ENCODE measurements at places on chromosomes 6 and 20.

- DNase-seq: no peak
These were observed 8.1 kb upstream of the SERPINB9 start for GRCh38 chr6:2911171-2911570.

- DNase-seq: no peak
These were observed at the start of gene FOXA2 for GRCh38 chr20:22584522-22584921. FOXA2 (minus strand) TSS chr20:22584572; CDS start chr20:22584278, 294 bp downstream.

- no peak for DNase-seq
These were observed 33.2 kb downstream of the RANBP9 start for GRCh38 chr6:13678255-13678983.

GRCh38 chr20:20549704-20550103 lies 162.7 kb downstream of the RALGAPA2 start:
- peak; percentile 71 for DNase-seq

GRCh38 chr20:15814911-15815310 lies 758.3 kb downstream of the KIF16B start:
- DNase-seq: no peak

DNA sequence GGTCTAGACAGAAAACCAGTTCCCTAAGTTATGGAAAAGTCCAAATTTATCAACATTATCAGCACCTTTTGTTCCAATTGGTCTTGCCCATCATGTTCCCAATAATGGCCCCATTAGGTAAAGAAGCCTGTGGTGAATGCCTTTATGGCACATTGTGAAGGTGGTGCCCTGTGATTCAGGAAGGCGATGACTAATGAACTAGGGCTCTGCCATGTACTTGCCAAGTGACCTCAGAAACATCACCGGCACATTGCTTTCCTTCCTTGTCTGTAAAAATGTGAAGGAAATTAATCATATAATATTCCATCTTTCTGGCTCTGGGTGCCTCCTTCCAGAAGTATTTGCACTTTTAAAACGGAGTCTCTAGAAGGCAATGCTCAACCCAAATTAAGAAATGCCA lies 132.3 kb downstream of the UNC5CL start:
- no peak for DNase-seq

- no peak for DNase-seq
These were observed 165.7 kb downstream of the MTFR2 start for GRCh38 chr6:136084403-136084802.

- no peak for DNase-seq
These were observed at the start of gene GSTA5 for GRCh38 chr6:52840763-52841585. GSTA5 (minus strand) TSS chr6:52840813.

DNA sequence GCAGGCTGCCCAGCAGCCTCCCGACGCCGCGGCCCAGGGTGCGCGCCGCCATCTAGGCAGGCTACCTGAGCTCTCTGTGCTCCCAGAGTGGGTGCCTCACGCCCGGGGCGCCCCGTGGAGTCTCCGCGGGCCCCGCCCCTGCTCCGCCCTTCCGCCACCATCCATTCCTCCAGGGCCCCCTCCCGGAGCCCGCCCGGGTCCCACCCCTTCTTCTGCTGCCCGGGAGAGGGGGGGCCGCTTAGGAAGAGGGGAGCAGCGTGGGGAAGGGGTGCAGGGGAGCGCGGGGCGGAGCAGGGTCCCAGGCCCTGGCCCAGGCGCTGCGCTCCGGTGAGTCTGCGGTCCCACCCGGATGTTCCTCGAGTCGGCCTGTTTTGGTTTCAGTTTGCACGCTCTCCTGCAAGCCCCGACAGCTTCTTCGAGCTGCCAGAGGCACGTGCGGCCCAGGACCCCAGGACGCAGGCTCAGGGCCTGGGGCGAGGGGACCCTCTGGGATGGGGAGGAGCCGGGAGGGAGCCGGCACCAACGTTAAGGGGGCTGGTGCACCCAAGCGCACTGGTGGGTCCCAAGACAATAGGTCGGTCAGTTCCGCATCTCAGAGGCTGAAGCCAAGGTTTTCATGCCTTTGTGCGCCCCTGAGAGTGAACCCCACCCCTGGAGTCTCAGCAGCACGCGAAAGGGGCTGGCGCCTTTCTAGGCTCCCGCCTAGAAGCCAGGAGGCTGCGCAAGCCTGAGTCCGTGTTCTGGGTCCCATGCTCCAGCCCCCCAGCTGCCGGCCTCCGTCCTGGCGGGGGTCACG lies at the start of gene ACSS1:
Gene ACSS1, minus strand, starts transcription at position 89 of the 796 bp plus-strand sequence. Its CDS starts 37 bp downstream, at position 52.
- DNase-seq: no peak

GRCh38 chr20:53899351-53900167 lies 170.8 kb downstream of the BCAS1 start:
- DNase-seq: no peak

- DNase-seq: no peak
These were observed 23.6 kb downstream of the POFUT1 start for GRCh38 chr20:32231245-32231644.

DNA sequence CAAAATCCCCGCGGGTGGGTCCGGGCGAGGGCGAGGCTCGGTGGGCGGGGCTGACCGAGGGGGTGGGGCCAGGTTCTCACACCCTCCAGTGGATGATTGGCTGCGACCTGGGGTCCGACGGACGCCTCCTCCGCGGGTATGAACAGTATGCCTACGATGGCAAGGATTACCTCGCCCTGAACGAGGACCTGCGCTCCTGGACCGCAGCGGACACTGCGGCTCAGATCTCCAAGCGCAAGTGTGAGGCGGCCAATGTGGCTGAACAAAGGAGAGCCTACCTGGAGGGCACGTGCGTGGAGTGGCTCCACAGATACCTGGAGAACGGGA lies 809 bp downstream of the HLA-G start:
- no peak for DNase-seq

- peak; percentile 53 for DNase-seq
These were observed 259.1 kb downstream of the HDGFL1 start for GRCh38 chr6:22828179-22829062.

DNA sequence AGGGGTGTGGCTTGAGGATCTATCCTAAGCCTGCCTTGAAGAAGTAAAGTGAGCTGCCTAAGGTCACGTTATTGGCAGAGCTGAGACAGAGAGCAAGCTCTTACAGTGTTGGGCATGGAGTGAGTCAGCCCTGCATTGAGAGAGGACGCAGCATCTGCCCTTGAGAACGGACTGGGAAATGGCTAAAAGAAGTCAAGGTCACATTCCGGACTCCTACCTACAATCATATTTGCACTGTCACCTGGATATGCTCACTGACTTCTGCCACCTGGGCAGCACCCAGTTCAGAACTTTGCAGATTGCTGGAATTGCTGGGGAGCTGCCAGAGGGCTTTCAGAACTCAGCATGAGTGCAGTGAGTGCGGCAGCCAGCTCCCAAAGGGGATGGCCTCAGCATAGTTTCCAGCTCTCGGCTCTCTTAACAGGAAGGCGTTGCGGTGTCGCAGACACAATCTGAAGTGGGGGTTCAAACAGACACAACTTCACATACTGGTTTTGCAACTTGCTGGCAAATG lies 199.3 kb upstream of the SGK1 start:
- no peak for DNase-seq

- DNase-seq: no peak
These were observed 88.4 kb downstream of the PXDC1 start for GRCh38 chr6:3663081-3663480.

- DNase-seq: no peak
These were observed 41.0 kb downstream of the SLC9A8 start for GRCh38 chr20:49853640-49854039.

DNA sequence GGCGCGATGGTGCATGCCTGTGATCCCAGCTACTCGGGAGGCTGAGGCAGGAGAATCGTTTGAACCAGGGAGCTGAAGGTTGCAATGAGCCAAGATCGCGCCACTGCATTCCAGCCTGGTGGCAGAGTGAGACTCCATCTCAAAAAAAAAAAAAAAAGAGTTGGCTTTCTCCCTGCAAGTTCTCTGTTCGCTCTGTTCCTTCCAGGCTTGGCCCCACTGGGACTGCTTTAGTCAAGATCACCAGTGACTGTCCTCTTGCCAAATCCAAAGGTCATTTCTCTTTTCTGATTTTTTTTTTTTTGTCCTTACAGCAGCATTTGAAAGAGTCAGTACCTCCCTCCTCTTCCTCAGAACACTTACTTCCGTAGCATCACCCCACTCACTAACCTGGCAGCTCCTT lies 10.8 kb upstream of the GNRH2 start:
- DNase-seq: no peak

GRCh38 chr6:23243854-23244253 lies 674.5 kb downstream of the HDGFL1 start:
- no peak for DNase-seq

- DNase-seq: peak; percentile 95
These were observed 16.7 kb downstream of the HFE start for GRCh38 chr6:26103770-26104456.

DNA sequence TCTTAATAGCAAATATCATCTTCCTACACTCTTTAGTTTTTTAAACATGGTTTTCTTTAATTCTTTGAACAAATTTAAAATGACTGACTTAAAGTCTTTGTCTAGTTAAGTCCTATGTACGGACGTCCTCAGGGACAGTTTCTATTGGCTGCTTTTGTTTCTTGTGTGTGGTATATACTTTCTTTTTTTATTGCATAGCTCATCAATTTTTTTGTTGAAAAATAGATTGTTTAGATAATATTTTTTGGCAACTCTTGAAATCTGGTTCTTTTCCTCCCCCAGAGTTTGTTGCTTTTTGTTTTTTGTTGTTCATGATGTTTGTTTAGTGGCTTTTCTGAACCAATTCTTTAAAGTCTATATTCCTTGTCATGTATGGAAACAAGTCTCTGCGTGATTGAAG lies 479.8 kb downstream of the PREX1 start:
- DNase-seq: no peak

GRCh38 chr6:132228894-132229293 lies 172.4 kb downstream of the MOXD1 start:
- no peak for DNase-seq

DNA sequence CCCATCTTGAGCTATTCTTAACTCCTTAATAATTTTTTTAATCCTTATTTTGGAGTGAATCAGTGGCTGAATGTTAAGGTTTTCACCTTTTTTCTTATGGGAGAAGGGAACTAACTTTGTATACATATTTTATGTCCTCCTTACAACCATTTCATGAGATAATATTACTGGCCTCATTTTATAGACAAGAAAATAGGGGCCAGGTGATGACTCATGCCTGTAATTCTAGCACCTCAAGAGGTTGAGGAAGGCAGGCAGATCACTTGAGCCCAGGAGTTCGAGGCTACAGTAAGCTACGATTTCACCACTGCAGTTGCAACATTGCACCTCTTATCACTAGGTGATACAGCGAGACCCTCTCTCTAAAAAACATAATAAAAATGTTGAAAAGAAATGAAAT lies 128.7 kb downstream of the TMEM242 start:
- no peak for DNase-seq

DNA sequence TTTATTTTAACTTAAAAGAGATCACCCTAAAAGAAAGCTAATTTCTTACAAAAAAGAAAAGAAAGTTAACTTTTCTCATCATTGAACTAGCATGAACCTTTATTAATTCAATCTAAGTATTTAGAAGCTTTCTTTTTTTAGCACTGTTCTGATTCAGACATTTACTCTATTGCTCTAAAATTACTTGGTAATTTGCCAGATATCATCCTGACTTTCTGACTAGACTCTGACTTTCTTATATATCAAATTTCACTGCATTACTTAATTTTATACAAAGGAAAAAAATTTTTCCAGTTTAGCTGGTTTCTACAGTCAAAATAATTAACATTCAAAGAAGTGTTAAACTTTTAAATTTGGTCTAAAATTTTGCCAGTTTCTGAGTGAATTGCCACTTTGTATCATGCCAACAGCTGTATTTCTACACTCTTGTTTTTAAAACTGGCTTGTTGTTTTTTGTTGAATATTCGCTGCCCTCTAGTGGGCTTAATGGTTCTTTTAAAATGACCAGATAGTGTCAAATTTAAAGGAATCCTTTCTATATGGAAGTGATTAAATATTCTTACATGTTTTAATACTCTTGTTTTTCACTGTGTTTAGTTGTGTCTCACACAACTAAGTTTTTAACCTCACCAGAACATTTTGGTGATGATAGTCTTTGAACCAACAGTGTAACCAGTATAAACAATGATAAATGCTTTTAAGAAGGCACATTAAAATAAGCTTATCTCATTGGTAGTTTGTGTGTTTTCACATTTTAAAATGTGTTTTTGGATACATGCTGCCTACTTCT lies 102.0 kb downstream of the POPDC3 start:
- DNase-seq: peak; percentile 44

GRCh38 chr20:24124003-24124402 lies 135.4 kb upstream of the GGTLC1 start:
- DNase-seq: no peak

DNA sequence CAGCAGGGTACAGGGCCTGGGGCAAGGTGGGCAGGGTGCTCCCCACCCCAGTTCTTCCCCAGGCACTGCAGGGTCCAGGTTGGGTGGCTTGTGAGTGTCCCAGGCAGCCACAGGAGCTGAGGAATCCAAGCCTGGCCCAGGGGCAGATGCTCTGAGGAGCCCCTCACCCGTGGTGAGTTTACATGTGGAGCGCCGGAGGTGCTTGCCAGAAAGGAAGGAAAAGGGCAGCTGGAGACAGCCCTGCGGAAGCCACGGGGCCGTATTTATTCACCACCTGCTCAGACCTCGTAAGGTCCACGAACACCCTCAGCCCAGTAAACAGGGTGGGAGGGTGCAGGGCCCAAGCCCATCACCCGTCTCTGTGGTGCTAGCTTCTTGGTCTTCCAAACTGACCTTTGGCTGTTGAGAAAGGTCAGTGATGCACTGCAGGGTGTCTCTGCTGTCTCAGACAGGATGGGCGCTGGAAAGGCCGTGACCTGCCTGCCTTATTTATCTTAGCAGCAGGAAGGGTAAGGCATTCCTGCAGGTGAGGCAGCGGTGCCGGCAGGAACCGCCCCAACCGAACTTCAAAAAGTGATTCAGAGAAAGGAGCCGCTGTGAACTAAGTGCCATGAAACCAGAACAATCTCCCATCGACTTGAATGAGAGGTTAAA lies 4.0 kb upstream of the FRMD1 start:
- DNase-seq: no peak

- DNase-seq: no peak
These were observed 335.8 kb downstream of the EPHA7 start for GRCh38 chr6:93083337-93084230.

- no peak for DNase-seq
These were observed 38.5 kb downstream of the TSPYL4 start for GRCh38 chr6:116215414-116215813.

- DNase-seq: no peak
These were observed 220.0 kb upstream of the SPTLC3 start for GRCh38 chr20:12788632-12789299.

DNA sequence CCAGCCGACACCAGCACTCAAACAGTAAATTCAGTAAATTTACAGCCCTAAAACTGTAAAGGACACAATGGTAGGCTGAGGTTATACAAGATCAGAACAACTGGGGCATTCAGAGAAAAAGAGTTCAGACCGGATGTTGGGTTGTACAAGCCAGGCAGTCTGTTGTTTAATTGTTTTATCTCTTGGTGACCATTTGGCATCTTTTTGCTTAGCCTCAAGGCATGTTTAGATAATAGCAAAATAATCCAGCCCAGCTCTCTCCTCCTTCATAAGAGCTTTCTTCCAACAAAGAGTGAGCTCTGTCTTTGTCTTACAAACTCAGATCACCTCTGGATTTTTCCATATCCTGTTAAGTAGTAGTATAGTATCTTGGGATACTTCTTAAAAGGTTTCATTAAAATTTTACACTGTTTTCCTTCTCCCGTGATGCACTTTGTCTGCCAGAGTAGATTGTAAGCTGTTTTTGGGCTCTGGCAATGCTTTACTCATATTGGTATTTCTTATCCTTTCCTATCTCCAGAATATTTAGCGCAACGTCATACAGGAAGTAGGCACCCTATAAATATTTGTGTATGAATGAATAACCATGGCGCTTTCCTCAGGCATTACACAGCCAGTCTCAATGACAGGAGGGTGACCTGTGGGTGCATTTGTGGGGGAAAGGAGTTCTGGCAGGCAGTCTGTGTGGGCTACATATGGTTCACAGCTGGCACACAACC lies 35.6 kb upstream of the TRAM2 start:
- DNase-seq: no peak

- no peak for DNase-seq
These were observed 184.4 kb upstream of the RNF217 start for GRCh38 chr6:124777863-124778262.

Measured in HCT116 (cell line).